Cardiac fibroblast (primary cell): ENCODE measurements at places on chromosomes 11 and 22.

GRCh38 chr11:35525501-35526175 is at the start of gene PAMR1:
Gene PAMR1 (minus strand): TSS chr11:35525616. CDS start chr11:35525585, 31 bp downstream.
- DNase-seq = peak; percentile 77

DNA sequence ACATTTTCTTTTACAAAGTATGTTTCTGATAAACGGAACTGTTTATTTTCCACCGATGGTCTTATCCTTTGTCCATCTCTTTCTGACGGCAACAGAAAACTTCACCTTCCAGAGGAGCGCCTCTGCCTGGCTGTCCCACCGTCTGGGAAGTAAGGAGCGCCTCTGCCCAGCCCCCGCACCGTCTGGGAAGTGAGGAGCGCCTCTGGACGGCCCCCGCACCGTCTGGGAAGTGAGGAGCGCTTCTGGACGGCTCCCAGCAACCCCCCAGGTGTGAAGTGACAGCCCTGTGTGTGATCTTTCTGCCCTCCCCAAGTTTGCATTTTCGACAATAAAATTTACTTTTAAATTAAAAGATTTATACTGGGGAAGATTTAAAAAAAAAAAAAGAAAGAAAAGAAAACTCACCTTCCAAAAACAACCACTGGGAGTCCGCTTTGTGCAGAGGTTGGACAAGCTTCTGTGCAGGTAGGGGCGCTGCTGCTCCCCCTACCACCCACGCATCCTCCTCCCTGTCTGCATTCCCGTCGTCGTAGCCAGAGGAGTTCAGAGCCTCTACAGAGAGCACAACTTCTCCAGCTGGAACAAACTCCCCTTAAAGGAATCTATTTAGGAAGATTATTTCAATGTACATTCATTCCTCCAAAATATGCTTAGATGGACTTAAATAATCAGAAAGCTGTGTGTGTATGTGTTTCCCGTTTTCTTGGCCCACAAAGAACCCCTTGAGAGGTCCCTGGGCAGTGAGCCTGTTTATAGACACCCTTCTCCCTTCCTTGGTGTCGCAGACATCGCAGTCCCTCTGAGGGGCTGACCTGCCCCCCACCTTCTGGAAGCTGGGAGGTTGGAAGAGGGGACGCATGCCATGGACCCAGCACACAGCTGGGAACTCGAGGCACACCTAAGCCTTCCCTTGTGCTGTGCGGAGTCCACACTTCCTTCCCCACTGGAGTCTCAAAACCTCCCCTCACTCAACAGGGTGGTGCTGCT is 849 bp upstream of the APOBEC3B start:
- peak; percentile 41 for DNase-seq

DNA sequence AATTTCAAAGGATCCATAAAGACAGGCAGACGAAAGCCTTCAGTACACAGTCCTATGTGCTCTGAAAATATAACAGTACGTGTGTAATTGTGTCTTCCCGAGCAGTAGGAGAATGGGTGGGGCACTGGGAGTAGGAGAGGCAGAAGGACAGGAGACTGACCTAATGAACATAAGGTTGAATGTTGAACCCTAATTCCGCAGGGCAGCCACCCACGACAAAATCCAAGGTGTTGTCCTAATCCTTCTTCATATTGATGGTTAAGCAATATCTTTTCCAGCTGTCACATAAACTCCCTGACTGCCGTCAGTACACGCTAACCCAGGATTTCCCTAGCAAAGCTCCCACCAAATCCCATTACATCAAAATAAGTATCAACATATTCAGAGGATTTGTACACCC is 34.5 kb downstream of the SPATA19 start:
- DNase-seq = no peak

DNA sequence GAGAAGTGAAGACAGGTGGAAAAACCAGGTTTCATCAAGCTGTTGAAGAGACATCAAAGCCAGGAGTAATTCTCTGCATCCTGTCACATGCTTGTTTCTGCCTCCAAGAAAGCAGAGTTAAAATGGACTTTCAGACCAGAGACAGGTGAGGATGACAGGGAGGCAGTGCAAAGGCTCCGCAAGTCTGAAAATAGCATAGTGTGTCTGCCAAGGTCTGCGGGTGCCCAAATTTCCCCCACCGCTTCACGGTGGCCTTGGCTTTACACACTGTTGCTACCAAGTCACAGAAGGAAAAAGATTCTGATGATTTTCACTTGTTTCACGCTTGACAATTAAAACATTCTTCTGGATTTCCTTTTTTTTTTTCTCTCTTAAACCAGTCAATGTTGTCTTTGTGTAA is 44.2 kb downstream of the SNX19 start:
- no peak for DNase-seq

GRCh38 chr11:117687776-117688175 is 109.2 kb downstream of the DSCAML1 start:
- DNase-seq = no peak
